Activated CD8-positive, alpha-beta memory T cell treated with anti-CD3 and anti-CD28 coated beads for 1 hour (primary cell): ENCODE measurements at places on chromosomes 1 and 21.

GRCh38 chr1:18192974-18193373, 85.4 kb downstream of the IGSF21 start:
- DNase-seq: no peak

- DNase-seq: no peak
Observed at GRCh38 chr1:46370214-46370633, 23.9 kb upstream of the FAAH start.

DNA sequence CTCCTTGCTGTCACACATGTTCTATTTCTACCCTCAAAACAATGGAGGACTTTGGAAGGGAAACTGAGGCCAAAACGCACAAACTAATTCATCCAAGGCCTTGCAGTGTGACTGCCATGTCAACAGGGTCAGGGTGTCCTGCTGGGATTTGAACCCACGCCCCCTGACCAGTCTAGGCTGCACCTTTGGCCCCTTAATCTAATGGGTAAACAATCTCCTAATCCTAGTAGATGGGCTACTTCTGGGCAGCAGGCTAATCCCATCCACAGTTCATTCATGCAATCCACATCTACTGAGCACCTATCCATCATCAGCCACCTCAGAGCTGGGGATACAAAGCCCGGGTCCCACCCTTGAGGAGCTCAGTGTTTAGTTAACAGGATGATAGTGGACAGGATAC, 17.0 kb upstream of the LEFTY2 start:
- no peak for DNase-seq

GRCh38 chr1:38567401-38567800, 292.2 kb downstream of the RRAGC start:
- DNase-seq: no peak

- no peak for DNase-seq
Observed at GRCh38 chr21:37700641-37701202, 215.5 kb downstream of the KCNJ6 start.
